ENCODE measurements at places on chromosomes 6 and 20. TPM values are rescaled to one million over a fixed set of nuclear protein-coding genes. Genes with fewer than 3 reads are reported as not detected.
A peak's percentile ranks its signal among the peaks of the same experiment; 100 is the strongest.

SPTLC3 gene
- total RNA-seq: 1.9 TPM

- no peak overlapping the region for H3K27ac ChIP-seq
- DNase-seq: no peak
- H3K36me3 ChIP-seq: no peaks in the 10 kb centered on the region
- H3K27me3 ChIP-seq: no peaks in the 10 kb centered on the region
Measured at GRCh38 chr6:114158411-114158810, 184.4 kb downstream of the HS3ST5 start.

GRCh38 chr6:160328447-160328846, 19.7 kb upstream of the SLC22A3 start:
- H3K4me1 ChIP-seq: no peaks in the 10 kb centered on the region
- DNase-seq: peak; percentile 12
- no peak overlapping the region for H3K4me3 ChIP-seq

GRCh38 chr6:41636833-41637193, 1.5 kb upstream of the MDFI start:
- no peaks in the 10 kb centered on the region for H3K36me3 ChIP-seq
- peaks cover 24% of the 10 kb centered on the region for H3K4me1 ChIP-seq
- H3K4me3 ChIP-seq: peak overlapping the region; percentile 46

HLA-DPA1 gene
- total RNA-seq: 171 TPM

DNA sequence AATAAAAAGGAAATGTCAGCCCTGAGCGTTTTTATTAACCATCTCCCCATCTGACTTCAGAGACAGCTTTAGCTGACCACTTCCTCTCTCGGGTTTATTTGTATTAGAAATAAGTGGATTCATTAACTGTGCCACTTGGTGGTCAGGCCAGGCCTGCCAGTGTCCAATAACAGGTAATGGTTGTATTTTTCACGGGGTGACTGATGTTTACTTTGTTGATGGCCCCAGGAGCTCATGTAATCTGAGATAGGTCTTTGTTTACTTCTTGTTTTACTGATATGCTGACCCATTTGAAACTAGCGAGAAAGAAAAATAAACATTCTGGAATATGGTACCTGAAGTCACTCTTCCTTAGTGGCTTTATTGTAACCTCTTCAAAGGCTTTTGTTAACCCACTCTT, 504.3 kb upstream of the SLC35B3 start:
- H3K4me3 ChIP-seq: no peak overlapping the region
- no peaks in the 10 kb centered on the region for H3K36me3 ChIP-seq
- no peak for DNase-seq

DNA sequence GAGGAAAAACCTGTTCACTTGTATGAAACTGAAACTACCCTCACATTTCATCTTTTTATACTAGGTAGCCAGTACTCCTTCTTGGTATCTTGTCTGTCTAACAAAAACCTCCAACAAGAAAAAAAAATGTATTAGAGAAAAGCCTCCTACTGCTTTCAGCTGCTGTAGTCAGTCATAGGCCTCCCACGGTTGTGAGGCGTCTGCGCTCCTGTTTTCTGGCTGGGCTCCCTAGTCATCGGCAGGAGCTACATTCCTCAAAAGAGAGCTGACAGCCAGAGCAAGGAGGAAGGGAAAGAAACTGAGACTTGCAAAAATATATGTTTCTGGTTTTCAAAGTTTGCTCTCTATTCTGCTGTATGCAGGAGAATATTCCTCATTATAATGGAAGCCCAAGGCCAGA, 517.0 kb downstream of the LMBRD1 start:
- H3K4me1 ChIP-seq: no peaks in the 10 kb centered on the region
- H3K36me3 ChIP-seq: no peaks in the 10 kb centered on the region
- no peak overlapping the region for H3K4me3 ChIP-seq
- no peak overlapping the region for H3K27ac ChIP-seq
- peak; percentile 16 for DNase-seq
- H3K27me3 ChIP-seq: no peaks in the 10 kb centered on the region

DNA sequence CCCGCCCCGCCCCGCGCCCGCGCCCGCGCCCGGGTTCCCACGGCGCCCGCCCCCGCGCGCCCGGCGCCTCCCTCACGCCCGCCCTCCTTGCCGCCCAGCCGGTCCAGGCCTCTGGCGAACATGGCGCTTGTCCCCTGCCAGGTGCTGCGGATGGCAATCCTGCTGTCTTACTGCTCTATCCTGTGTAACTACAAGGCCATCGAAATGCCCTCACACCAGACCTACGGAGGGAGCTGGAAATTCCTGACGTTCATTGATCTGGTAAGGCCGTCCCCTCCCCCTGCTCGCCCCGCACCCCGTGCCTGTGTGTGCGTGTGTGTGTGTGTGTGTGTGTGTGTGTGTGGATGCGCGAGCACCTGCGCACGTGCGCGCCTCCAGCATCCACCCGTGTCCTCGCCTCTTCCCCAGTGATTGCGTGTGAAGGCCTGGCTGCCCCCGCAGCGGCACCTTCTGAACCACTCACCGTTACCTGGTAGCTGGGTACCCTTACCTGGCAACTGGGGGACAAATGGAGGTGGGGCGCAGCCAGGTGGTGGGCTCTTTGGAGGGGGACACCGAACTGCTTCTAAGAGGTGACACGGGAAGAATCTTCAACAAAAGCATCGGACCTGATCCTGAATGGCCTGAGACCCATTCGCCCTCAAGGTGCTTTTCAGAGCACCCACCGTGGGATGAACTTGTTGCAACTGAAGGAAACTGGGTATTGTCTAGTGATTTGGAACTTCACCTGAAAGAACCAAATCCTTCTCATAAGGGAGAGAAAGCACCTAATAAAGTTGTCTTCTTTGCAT, at the start of gene AIG1:
Gene AIG1, plus strand, starts transcription at position 84 of the 791 bp plus-strand sequence. Its CDS starts 37 bp downstream, at position 121.
- peak within 1 kb of the TSS; percentile 79 for H3K4me3 ChIP-seq
- H3K36me3 ChIP-seq: no peaks in the 10 kb centered on the region
- no peak for DNase-seq
- peak within 1 kb of the TSS; percentile 92 for H3K27ac ChIP-seq
- no peaks in the 10 kb centered on the region for H3K27me3 ChIP-seq

GRCh38 chr6:73157870-73158269, 67.4 kb downstream of the KHDC1L start:
- H3K36me3 ChIP-seq: no peaks in the 10 kb centered on the region
- no peaks in the 10 kb centered on the region for H3K4me1 ChIP-seq
- no peak for DNase-seq
- H3K4me3 ChIP-seq: no peak overlapping the region
- H3K27me3 ChIP-seq: no peaks in the 10 kb centered on the region

- no peak overlapping the region for H3K27ac ChIP-seq
- no peaks in the 10 kb centered on the region for H3K36me3 ChIP-seq
- DNase-seq: no peak
- peaks cover 8% of the 10 kb centered on the region for H3K4me1 ChIP-seq
Measured at GRCh38 chr20:25987073-25987927, 290.6 kb upstream of the ZNF337 start.

KIF25 gene
- total RNA-seq: not detected

DNA sequence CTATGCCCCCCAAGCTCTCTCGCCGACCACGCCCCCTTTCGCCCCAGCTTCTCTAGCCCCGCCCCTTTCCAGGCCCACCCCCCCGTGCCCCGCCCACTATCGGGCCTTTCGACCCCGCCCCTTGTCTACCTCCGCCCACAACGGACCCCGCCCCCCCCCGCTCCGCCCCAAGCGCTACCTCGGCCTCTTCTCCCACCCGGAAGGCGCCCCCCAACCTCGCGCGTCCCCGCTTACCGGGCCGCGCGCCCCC, 200 bp downstream of the ZBTB22 start:
- peaks cover 79% of the 10 kb centered on the region for H3K4me1 ChIP-seq
- H3K27me3 ChIP-seq: no peaks in the 10 kb centered on the region
- no peak for DNase-seq
- H3K27ac ChIP-seq: peak overlapping the region; percentile 80
- peaks cover 45% of the 10 kb centered on the region for H3K36me3 ChIP-seq

MEP1A gene
- not detected for total RNA-seq

DNA sequence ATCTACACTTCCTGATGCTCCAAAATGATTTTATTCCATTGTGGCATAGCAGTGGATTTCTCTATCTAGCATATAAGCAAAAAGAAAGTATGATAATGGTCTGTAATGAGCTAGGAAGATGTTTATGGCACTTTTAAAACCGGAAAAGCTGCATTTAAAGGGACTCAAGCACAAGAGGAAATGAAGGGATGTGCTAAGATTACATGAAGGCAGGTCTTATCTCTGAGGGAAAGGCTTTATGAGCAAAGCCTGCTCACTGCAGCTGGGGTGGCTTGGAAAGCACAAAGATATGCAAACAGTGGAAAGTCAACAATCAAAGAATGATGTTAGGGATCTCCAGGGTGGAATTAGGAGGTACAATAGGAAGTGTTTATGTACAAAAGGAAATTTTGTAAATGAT, 138.2 kb downstream of the TENT5A start:
- H3K4me1 ChIP-seq: peaks cover 10% of the 10 kb centered on the region
- no peaks in the 10 kb centered on the region for H3K36me3 ChIP-seq
- no peak overlapping the region for H3K4me3 ChIP-seq
- no peaks in the 10 kb centered on the region for H3K27me3 ChIP-seq
- peak; percentile 27 for DNase-seq

DNA sequence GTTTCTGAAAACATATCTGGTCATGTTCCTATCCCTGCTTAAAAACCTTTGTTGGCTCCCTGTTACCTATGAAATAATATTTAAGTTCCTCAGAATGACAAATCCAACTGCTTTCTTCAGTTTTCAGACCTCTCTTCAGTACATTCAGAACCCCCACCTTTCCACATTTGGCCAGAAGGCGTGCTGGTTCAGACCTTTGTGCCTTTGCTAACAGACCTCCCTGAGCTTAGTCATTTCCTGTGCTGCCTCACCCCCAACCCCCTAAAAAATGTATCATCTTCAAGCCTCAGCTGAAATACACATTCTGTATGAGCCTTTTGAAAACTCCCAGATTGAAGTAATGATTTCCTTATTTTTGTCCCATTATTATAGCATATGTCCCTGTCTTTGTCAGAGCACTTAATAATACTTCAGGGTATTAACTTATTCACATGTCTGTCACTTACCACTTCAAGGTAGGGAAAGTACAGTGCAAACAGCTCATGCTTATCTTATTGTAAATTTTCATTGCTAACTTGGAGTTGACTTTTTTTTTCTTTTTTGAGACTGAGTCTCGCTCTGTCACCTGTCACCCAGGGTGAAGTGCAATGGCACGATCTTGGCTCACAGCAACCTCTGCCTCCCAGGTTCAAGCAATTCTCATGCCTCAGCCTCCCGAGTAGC, 19.7 kb downstream of the FAM217A start:
- H3K4me3 ChIP-seq: no peak overlapping the region
- peaks cover 51% of the 10 kb centered on the region for H3K36me3 ChIP-seq

GRCh38 chr6:125273965-125274364, 27.8 kb downstream of the HDDC2 start:
- peak overlapping the region; percentile 15 for H3K27ac ChIP-seq
- peaks cover 6% of the 10 kb centered on the region for H3K36me3 ChIP-seq
- no peak overlapping the region for H3K4me3 ChIP-seq
- H3K4me1 ChIP-seq: no peaks in the 10 kb centered on the region
- DNase-seq: peak; percentile 40
- H3K27me3 ChIP-seq: no peaks in the 10 kb centered on the region

PCK1 gene
- total RNA-seq: 0.58 TPM

BPIFA1 gene
- not detected for total RNA-seq

DNA sequence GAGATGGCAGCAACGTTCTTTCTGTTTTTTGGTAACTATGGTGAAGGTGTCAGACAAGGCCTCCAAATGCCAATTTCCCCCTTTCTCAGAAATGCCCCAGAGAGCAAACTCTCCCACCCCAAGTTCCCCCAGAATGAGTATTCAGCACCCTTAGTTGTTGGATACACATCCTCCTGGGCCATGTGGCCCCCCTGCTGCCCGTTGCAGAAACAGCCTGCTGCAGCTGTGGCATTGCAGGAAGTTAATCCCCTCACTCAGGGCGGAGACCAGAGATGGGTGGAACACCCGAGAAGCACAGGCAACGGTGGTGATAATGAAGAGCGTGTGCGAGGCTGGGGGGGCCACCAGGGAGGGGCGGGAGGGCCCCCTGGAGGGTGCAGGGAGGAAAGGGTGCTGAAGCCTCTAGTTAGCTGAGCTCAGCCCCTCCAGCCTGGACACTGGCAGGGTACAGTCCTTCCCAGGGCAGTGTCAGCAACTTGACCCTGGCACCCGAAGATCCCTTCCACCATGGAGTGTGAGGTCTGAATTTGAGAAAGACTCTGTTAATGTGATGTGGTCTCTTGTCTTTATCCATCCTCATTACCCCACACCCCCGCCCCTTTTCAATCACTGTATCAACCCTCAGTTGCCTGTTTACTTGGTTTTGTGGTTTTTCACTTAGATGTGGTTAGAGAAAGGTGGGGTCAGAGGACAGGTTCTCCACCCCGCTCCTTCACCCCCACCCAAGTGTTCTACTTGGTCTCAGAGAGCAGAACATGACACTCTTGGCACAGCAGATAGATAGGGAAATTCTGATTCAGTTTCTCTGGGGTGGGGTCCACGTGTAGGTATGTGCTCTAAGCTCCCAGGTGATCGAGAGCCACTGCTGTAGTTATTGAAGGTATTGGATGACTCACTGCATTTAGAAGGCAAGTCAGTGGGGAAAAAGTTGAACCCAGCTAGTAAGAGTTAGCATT, 208.8 kb upstream of the SUPT3H start:
- H3K36me3 ChIP-seq: no peaks in the 10 kb centered on the region
- peaks cover 15% of the 10 kb centered on the region for H3K4me1 ChIP-seq
- no peak overlapping the region for H3K27ac ChIP-seq
- no peak overlapping the region for H3K4me3 ChIP-seq

GRCh38 chr6:27630727-27631608, 158.1 kb upstream of the ZNF184 start:
- no peaks in the 10 kb centered on the region for H3K36me3 ChIP-seq
- peaks cover 11% of the 10 kb centered on the region for H3K4me1 ChIP-seq
- H3K27ac ChIP-seq: no peak overlapping the region
- H3K4me3 ChIP-seq: no peak overlapping the region
- peaks cover 24% of the 10 kb centered on the region for H3K27me3 ChIP-seq
- DNase-seq: no peak

BIRC7 gene
- total RNA-seq: not detected

STMND1 gene
- not detected for total RNA-seq

PPP1R11 gene
- total RNA-seq: 1.2 TPM

DNA sequence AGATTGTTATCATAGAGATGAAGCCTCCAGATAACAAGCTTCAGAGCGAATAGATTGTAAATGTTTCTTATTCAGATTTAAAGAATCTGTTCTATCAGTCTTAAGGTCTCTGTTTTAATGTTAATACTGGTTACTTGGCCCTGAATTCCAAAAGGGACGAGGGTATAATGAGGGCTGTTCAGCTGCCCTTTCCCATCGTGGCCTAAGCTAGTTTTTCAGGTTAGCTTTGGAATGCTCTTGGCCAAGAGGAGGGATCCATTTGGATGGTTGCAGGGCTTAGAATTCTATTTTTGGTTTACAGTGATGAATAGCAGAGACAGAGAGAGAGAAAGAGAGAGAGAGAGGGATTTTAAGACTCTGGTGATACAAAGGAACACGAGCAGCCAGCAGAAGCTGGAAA, 62.8 kb upstream of the UFL1 start:
- H3K36me3 ChIP-seq: no peaks in the 10 kb centered on the region
- no peak overlapping the region for H3K4me3 ChIP-seq
- DNase-seq: no peak
- H3K27ac ChIP-seq: no peak overlapping the region
- H3K27me3 ChIP-seq: no peaks in the 10 kb centered on the region

PHIP gene
- 35.0 TPM for total RNA-seq

DNA sequence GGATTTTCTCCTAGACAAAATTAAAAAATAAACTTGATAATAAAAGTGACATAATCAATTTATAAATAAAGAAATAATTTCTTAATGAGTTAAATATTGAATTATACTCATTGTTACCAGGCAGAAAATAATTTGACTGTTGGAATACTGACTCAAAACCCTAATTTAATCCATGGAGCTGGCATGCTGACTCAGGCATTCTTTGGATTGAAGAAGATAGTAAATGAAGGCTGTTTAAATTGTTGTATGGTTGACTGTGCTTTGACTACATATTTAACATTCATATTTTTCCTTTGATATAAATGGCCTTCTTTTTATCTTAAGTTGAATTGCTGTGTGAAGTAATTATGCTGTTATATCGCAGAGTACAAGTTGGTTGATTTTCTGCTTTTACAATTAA, 11.7 kb downstream of the MANEA start:
- H3K27me3 ChIP-seq: no peaks in the 10 kb centered on the region
- DNase-seq: no peak
- peaks cover 4% of the 10 kb centered on the region for H3K36me3 ChIP-seq
- peaks cover 7% of the 10 kb centered on the region for H3K4me1 ChIP-seq

Measured in stomach (tissue), 19 donors.